Left cardiac atrium (tissue), 4 donors: ENCODE measurements at places on chromosomes 11 and 22. TPM values are rescaled to one million over a fixed set of nuclear protein-coding genes. Genes with fewer than 3 reads are reported as not detected.

ACR gene
- total RNA-seq, result not detected

RCOR2 gene
- 2.3 TPM for total RNA-seq

CCND1 gene
- total RNA-seq, result 150 TPM

PGA4 gene
- 3.0 TPM for total RNA-seq

HORMAD2 gene
- total RNA-seq, result not detected

MIAT gene
- total RNA-seq, result 1.9 TPM

SUSD2 gene
- total RNA-seq, result 7.5 TPM

NCAPH2 gene
- 29.8 TPM for total RNA-seq

LIMK2 gene
- 18.5 TPM for total RNA-seq

PLA2G3 gene
- total RNA-seq, result not detected

TUBA8 gene
- total RNA-seq, result 200 TPM

RASSF10 gene
- 0.63 TPM for total RNA-seq

PRR33 gene
- total RNA-seq, result 0.50 TPM

KIAA1671 gene
- 18.2 TPM for total RNA-seq

TMEM191B gene
- total RNA-seq, result not detected

OR6A2 gene
- 0.08 TPM for total RNA-seq

SH3BP1 gene
- 4.9 TPM for total RNA-seq

NKAPD1 gene
- total RNA-seq, result 10.4 TPM

PI4KA gene
- total RNA-seq, result 57.5 TPM

ZP1 gene
- not detected for total RNA-seq

F2 gene
- total RNA-seq, result not detected

CLDN5 gene
- total RNA-seq, result 42.1 TPM

OR10A5 gene
- total RNA-seq, result not detected

GRAMD1B gene
- 3.1 TPM for total RNA-seq

SNX32 gene
- not detected for total RNA-seq

DRICH1 gene
- not detected for total RNA-seq

BTG4 gene
- not detected for total RNA-seq

ANO9 gene
- 1.6 TPM for total RNA-seq

POTEH gene
- total RNA-seq, result not detected

NNMT gene
- total RNA-seq, result 298 TPM

SLC43A3 gene
- total RNA-seq, result 46.7 TPM

POU2AF3 gene
- 0.18 TPM for total RNA-seq

ANKK1 gene
- not detected for total RNA-seq

PIK3C2A gene
- 62.5 TPM for total RNA-seq

SPDYC gene
- not detected for total RNA-seq

EXPH5 gene
- 2.5 TPM for total RNA-seq

RAB3IL1 gene
- 21.8 TPM for total RNA-seq

MED19 gene
- total RNA-seq, result 8.7 TPM

OR56B4 gene
- not detected for total RNA-seq

ELFN2 gene
- not detected for total RNA-seq

KCNJ1 gene
- total RNA-seq, result not detected
